RPMI7951 (cell line): ENCODE measurements at places on chromosomes 7 and 10. TPM values are rescaled to one million over a fixed set of nuclear protein-coding genes. Genes with fewer than 3 reads are reported as not detected.

CAPZA2 gene
- 199 and 217 TPM in 2 replicates for total RNA-seq

SH3PXD2A gene
- total RNA-seq: 9.7 and 10.7 TPM in 2 replicates

WDR86 gene
- not detected in 2 replicates for total RNA-seq

PVRIG gene
- not detected in 2 replicates for total RNA-seq

ASIC3 gene
- 0.10 and 1.3 TPM in 2 replicates for total RNA-seq

FAM180A gene
- 4.8 and 6.4 TPM in 2 replicates for total RNA-seq

DNA sequence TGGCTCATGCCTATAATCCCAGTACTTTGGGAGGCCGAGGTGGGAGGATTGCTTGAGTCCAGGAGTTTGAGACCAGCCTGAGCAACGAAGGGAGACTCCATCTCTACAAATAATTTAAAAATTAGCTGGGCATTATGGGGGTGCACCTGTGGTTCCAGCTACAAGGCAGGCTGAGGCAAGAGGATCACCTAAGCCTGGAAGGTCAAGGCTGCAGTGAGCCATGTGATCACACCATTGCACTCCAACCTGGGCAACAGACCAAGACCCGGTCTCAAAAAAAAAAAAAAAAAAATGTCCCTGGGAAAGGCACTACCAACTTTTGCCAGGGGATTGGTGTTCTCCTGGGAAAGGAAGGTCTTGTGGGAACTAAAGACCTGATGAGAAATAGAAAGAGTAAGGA, 134.2 kb upstream of the AUTS2 start:
- no peak for DNase-seq

DNA sequence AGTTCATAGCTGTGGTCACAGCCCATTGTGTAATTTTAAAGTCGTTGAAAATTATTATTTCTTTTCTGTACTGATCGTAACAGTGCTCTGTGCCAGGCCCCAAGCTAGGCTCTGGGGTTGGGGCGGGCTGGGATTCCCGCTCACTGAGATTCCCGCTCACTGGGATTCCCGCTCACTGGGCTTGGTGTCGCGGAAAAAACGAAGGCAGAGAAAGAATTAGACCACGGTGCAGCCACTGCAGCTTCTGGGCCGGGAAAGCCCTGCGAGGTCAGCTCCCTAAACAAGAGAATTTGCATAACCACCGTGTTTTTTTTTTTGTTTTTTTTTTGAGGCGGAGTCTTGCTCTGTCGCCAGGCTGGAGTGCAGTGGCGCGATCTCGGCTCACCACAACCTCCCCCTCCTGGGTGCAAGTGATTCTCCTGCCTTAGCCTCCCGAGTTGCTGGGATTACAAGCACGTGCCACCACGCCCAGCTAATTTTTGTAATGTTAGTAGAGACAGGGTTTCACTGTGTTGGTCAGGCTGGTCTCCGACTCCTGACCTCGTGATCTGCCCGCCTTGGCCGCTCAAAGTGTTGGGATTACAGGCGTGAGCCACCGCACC, 31.2 kb downstream of the FOXK1 start:
- DNase-seq: no peak

- DNase-seq: no peak
These were observed 197.3 kb downstream of the PHF14 start for GRCh38 chr7:11170863-11171568.

GRCh38 chr10:112465299-112465883, 18.4 kb downstream of the VTI1A start:
- no peak for DNase-seq

DNA sequence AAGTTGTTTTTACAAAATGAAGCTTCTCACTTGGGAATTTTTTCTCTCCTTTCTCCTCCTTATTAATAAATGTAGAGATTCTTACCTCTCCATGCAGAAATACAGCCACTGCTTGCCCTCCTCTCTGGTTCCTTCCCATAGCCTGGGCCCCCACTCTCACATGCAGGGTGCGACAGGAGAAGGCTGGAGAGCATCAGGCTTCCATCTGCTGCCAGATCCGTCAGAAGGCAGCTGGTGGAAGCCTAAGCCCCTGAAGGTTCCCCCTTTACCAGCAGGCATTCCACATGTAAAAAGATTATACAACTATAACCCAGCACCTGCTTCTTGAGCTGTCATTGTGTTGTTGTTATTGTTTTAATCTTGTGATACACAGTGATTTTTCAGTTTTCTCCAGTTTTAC, 314.2 kb downstream of the LHFPL3 start:
- DNase-seq: no peak

GRCh38 chr7:33698041-33698440, 207.3 kb upstream of the BMPER start:
- DNase-seq: peak; percentile 79

GRCh38 chr10:10959666-10960065, 58.0 kb upstream of the CELF2 start:
- no peak for DNase-seq

- DNase-seq: peak; percentile 54
These were observed 91.2 kb downstream of the KAT6B start for GRCh38 chr10:74917481-74918077.
